Hepatocyte (in vitro differentiated cells): ENCODE measurements at places on chromosomes 13 and 19.
A peak's percentile ranks its signal among the peaks of the same experiment; 100 is the strongest.

- DNase-seq: no peak
Measured at GRCh38 chr19:18780081-18780480, 11.0 kb downstream of the COMP start.

DNA sequence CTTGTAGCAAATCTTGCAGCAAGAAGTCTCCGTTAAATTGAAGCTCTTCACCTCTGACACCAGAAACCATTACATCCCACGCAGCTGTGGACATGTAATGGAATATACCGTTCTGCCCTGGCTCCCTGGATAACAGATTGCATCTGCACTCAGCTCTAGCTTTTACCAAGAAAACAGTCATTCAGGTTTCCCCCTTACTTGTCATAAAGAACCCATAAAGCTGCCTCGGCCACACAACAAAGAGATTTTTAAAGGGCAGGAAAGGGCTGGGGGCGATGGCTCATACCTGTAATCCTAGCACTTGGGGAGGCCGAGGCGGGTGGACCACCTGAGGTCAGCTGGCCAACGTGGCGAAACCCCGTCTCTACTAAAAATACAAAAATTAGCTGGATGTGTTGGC, 127.6 kb upstream of the RFC3 start:
- DNase-seq: no peak

DNA sequence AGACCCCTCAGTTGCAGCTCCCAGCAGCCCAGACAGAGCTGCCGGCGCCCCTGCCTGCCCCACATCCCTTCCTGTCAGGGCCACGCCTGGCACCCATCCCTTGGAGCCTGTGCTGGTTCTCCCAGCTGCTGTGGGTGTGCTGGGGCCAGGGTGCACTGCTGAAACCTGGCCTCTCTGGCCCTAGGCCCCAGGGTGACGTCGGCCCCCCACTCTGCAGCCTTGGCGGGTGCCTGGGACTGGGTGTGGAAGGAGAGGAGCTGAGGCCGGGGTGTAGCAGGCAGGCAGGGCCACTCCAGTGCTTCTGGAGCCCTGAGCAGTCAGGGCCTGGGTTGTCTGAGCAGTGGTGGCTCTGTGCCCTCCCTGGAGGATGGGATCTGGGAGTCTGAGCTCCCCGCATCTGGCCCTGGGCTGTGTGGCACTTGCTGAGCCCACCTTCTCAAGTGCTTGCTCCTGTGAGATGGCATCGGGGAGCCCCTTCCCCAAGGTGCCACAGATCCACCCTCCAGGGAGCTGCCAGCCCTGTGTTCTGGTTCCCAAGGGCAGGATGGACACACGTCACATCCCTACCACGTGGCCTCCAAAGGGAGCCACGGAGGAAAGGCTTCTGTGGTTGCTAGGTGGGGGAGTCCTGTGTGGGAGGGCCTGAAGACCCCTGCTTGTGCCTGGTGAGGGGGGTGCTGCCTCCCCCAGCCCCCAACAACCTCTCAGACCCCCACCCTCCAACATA, 5.2 kb downstream of the PLEKHJ1 start:
- no peak for DNase-seq

DNA sequence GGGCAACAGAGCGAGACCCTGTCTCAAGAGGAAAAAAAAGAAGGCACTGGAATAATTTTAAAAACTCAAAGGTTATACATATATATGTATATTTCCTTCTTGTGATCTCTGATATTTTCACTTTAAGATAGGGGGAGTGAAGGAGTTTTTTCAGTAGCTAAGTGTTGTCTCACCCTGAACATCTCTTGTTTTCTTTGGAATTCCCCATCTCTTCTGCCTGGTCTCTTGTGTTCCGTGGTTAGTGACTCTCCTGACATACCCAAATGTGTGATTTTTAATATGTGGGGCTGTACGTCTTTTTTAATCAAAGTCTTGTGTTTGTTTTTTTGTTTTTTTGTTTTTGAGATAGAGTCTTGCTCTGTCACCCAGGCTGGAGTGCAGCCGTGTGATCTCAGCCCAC, 15.3 kb upstream of the KCTD4 start:
- DNase-seq: no peak

GRCh38 chr13:51938454-51938853, 72.8 kb downstream of the ATP7B start:
- DNase-seq: no peak

DNA sequence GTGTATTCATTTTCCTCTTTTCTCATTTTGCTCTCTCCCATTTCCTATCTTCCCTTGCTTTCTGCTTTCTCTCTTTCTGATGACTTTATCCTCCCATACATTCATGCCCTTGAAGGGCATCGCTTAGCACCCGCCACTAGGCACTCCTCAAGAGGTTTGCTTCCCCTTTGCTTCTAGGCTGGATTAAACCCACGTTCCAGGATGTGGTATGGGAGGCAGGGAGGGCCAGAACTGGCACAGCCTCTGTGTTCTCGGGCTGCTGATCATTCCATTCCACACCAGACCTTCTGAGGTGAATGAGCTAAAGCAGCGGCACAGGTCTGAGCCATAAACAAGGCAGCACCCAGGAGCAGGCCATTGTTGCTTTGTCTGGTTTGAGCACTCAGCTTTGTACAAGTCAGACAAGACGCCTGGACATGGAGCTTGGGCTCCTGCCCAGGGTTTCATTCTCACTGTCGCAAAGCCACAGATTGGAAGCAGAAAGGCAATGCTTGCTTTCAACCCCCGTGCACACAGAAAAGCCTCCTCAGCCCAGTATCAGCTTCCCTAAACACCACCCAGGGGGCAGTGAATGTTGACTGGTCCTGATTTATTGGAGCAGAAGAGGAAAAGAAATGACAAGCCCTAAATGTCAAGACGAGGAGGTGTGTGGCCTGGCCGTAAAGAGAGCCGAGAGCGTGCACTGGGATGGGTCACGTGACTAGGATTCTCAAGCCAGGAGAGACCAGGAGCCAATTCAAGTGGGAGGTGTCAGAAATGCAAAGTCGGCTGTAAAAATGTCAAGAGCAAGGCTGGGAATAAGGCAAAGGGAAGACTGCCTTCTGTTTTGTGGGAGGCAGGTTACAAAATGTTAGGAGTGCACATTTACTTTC, 218.0 kb upstream of the SERP2 start:
- peak; percentile 83 for DNase-seq

GRCh38 chr13:21058361-21058760, 3.0 kb downstream of the LATS2 start:
- DNase-seq: no peak

- DNase-seq: no peak
Measured at GRCh38 chr19:58479303-58479702, 3.2 kb downstream of the ZNF446 start.

GRCh38 chr13:94548821-94549231, 47.1 kb downstream of the TGDS start:
- peak; percentile 78 for DNase-seq

GRCh38 chr19:32687681-32688080, 3.9 kb upstream of the NUDT19 start:
- DNase-seq: no peak

DNA sequence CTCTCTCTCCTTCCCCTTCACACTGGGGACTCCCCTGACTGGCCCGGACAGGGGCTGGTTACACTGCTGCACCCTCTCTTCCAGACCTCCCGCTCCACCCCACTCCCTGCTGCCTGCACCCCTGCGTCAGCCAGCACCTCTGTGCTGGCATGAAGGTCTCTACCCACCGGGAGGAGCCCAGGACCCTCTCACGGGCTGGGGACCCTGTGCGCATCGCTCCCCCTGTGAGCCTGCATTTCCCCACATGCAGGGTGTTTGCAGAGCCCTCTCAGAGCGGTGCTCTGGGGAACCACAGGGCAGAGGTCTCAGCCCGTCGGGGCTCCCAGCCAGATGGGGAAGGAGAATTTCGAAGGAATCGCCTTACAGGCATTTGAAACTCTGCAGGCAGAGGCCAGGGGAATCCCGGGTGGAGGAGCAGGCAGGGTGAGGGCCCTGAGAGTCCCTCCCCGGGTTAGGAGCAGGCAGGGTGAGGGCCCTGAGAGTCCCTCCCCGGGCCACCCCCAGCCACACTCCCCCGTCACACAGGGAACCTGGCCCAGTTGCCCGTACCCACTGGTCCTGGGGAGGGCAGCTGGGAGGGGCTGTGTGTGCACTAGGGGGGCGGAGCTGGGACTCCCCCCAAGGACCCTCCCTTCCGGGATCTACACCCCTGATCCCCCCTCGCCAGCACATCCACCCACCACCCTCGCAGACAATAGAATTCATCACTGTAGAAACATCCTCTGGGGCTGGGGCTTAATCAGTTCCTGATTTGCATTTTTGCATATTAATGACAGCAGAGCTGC, 16.3 kb upstream of the TCF3 start:
- peak; percentile 29 for DNase-seq

DNA sequence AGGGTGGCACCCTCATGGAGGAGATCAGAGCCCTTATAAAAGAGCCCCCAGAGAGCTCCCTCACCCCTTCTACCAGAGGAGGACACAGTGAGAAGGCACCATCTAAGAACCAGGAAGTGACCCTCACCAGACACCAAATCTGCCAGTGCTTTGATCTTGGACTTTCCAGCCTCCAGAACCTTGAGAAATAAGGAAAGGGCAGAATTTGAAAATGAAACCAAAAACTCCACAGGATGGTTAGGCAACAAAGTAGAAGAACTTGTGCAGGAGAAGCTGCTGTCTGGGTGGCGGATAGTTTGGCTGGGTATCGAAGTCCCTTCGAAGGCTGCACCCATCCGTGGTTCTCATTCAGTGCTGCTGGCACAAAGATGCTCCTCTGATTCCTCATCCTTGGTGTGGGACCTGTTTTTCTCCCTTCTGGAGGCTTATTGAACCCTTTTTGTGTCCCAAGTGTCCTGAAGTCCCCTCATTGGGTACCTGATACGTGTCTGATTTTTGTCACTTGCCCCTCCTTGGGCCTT, 130.8 kb downstream of the KDM4B start:
- no peak for DNase-seq

DNA sequence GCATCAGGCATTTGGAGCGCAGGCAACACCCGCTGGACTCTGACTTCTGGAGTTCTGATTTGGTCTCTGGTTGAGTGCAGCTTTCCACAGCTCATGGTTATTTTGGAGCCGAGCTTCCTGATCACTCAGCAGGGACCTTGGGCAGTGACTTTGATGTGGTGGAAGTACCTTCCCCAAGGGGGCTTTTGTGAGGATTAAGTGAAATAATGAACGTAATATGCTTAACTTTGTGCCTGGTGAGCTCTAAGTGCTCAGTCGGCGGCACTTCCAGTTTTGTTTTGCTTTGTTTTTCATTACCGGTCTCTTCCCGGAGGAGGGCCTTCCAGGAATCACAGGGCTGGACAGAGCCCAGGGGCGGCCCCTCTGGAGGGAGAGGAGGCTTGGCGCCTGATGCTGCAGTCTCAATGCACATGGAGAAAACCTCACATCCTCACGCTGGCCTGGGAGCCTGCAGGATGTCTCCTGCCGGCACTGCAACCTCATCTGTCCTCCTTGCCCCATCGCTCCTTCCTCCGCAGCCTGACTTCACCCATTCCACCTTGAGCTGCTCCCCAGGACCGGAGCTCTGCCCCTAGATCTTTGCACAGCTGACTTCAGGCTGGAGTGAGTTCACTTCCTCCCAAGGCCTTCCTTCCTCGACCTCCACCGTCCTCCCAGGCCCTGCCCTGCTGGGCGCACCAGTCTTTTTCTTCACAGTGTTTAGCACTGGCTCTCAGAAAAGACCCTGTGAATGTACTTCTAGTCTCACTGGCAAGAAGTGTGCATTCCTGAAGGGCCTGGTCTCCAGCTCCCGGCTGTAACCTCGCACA, 1.5 kb downstream of the PLEKHF1 start:
- DNase-seq: peak; percentile 82

- DNase-seq: no peak
Measured at GRCh38 chr13:98609756-98610155, 32.8 kb upstream of the STK24 start.

GRCh38 chr13:45195421-45195820, 5.4 kb downstream of the KCTD4 start:
- no peak for DNase-seq

DNA sequence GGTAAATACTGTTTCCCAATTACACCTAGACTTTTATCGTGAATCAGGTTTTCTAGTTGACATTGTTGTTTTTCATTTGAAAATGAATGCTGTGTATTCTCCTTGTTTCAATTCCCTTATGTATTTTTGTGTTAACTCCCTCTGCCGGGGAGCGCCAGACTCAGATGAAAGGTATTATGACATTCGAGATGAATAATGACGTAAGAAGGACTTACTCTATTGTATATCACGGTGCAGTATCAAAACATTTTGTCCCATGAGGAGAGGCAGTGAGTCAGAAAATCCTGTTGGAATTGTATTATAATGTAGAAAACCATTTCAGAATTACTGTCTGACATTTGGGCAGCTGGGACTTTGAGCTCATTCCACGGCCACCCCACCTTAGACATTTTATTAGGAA, 61.6 kb downstream of the LRCH1 start:
- no peak for DNase-seq

- DNase-seq: no peak
Measured at GRCh38 chr19:30158893-30159245, 213.3 kb upstream of the ZNF536 start.

GRCh38 chr19:55503157-55503501, 14.9 kb downstream of the SSC5D start:
- no peak for DNase-seq

GRCh38 chr19:18392926-18393325, 4.5 kb downstream of the LRRC25 start:
- no peak for DNase-seq

GRCh38 chr13:112688560-112689302, 1.1 kb upstream of the ATP11A start:
- no peak for DNase-seq
